LHCN-M2 (cell line): ENCODE measurements at places on chromosomes 1 and 21.
A peak's percentile ranks its signal among the peaks of the same experiment; 100 is the strongest.

DNA sequence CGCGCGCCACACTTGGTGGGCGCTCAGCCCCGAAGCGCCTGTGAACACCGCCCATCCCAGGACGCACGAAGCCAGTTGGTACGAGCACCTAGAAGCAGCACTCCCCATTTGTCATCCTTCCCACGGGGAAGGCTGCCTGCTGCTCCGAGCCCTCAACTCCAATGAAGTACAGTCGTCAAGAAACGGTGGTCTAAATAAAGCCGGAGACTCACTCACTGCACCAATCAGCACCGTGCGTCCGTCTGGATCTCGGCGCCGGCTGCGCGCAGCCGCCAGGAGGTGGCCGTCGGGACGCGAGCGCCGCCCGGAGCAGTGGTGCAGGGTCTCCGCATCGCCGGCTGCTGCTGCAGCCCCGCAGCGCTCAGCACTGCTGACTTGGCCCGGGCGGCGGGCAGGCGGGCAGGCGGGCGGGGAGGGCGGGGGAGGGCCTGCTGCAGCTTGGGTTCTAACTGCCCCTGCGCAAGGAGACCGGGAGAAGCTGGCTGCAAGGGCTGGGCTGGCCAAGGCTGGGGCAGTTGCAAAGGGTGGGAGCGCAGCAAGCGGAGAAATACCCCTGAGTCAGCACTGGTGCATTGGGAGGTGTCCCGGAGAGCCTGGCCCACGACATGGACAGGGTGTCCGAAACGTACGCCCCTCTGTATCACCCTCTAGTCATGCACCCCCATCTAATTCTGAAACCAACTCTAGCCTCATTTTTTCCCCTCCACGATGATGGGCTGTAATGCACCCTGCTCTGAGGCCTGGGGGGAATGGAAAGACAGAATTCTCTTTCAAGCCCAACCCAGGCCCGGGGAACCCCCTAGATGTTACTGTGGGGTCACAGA lies 35.8 kb upstream of the H6PD start:
- no peak for DNase-seq

- DNase-seq, result no peak
Observed at GRCh38 chr1:65946960-65947359, 154.3 kb downstream of the PDE4B start.

GRCh38 chr1:181014477-181015250 lies 8.0 kb downstream of the STX6 start:
- no peak for DNase-seq

GRCh38 chr1:219810451-219810850 lies 117.9 kb downstream of the SLC30A10 start:
- DNase-seq, result no peak

DNA sequence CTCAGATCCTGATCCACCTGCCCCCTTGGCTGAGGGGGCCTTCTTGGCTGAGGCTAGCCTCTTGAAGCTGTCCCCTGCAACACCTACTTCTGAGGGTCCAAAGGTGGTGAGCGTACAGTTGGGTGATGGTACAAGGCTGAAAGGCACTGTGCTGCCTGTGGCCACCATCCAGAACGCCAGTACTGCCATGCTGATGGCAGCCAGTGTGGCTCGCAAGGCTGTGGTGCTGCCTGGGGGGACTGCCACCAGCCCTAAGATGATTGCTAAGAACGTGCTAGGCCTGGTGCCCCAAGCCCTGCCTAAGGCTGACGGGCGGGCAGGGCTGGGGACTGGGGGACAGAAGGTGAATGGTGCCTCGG lies 5.2 kb downstream of the ZNF687 start:
- no peak for DNase-seq

GRCh38 chr21:30251781-30252180 lies 31.0 kb downstream of the KRTAP24-1 start:
- no peak for DNase-seq

- DNase-seq, result peak; percentile 57
Observed at GRCh38 chr1:246930830-246931548, 759 bp downstream of the AHCTF1 start.
